ENCODE measurements at places on chromosomes 4 and X.

DNA sequence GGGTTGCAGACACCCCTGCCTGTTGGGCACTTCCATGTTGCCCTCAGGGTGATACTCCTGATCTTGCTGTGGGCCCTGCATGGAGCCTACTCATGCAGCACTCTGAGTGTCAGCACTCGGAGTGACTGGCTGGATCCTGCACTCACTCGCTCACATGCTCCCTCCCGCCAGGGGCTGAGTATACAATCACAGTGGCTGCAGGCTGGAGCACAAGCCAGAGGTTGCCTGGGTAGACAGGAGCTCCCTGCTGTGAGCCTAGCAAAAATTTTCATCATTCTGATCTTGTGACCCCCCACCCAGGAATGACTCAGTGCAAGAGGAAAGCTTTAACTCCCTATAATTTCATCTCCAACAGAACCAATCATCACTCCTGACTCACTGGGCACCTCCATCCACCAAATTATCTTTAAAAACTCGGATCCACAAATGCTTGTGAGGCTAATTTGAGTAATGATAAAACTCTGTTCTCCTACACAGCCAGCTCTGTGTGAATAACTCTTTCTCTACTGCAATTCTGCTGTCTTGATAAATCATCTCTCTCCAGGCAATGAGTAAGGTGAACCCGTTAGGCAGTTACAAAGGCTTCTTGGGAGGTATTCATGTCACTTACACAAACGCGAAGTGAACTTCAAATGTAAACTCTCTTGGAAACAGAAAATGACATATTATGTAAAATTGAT lies 1180.8 kb upstream of the PABPC4L start:
- no peak for DNase-seq

DNA sequence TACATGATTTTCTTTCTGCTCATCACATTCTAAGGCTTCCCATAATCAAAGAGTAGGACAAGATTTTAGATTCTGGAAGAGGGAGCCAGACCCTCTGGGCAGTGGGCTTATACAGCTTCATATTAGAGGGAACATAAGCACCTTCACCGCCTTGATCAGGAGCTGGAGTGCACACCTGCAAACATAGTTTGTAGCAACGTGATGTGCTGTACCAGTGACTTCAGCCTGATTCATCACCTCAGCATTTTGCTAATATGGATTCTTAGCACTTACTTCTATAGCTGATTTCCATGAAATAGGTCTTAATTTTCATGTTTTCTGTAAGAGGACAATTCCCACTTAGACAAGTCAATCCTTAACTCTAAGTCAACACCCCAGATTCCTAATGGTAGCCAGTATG lies 36.7 kb downstream of the PCDH18 start:
- DNase-seq, result no peak

GRCh38 chr4:125519371-125520146 lies 204.8 kb downstream of the FAT4 start:
- no peak for DNase-seq

DNA sequence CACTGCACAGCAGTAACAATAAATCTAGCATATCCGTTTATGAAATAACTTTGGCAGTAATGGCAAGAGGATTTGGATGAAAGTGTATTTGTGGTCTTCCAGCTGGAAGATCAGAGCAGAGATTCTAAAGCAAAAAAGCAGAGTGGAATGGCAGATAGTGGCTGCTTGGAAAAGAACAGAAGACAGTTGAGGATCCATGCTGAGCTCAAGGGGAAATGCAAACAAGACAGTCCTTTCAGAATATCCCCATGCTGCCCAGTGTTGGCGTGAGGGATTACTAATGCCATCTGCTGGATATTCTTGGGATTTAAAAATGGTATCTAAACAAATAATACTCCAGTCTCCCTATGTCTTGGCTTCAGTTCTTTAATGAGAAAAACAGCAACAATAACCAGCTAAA lies 629.1 kb upstream of the ATOH1 start:
- no peak for DNase-seq

DNA sequence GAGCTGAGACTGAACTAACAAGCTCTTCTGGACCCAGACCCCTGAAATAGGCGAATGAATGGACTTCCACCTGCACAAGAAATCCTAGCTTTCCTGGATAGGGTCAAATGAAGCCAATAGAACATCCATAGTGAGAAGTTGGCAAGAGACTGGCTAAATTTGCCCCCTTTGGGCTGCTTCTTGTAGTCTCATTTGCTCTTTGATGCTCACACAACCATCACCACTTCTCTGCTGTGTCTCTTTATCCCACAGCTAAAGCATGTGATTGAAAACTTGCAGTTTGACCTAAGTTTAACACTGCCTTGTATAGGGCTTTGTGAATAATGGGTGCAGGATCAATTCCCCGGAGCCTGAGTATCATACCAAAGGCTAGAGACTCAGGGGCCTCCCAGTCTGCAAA lies 38.2 kb downstream of the NLGN3 start:
- DNase-seq, result no peak
